Fibroblast of the aortic adventitia (primary cell): ENCODE measurements at places on chromosomes 1 and 21.

- DNase-seq: no peak
Observed at GRCh38 chr1:199799116-199799515, 228.4 kb upstream of the NR5A2 start.

DNA sequence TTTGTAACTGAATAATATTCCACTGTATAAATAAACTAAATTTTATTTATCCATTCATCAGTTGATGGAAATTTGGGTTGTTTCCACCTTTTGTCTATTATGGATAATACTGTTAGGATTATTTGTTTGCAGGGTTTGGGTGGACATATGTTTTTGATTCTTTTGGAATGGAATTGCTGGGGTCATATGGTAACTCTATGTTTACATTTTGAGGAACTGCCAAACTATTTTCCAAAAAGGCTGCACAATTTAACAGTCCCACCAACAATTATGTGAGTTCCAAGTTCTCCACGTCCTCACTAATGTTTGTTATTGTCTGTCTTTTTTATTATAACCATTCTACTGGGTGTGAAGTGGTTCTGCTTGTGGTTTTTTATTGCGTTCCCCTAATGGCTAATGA lies 4.3 kb upstream of the SERBP1 start:
- peak; percentile 57 for DNase-seq

GRCh38 chr1:172654535-172654934 lies 4.4 kb upstream of the FASLG start:
- DNase-seq: peak; percentile 69

GRCh38 chr1:229625071-229625914 lies 629 bp downstream of the TAF5L start:
- DNase-seq: peak; percentile 49

DNA sequence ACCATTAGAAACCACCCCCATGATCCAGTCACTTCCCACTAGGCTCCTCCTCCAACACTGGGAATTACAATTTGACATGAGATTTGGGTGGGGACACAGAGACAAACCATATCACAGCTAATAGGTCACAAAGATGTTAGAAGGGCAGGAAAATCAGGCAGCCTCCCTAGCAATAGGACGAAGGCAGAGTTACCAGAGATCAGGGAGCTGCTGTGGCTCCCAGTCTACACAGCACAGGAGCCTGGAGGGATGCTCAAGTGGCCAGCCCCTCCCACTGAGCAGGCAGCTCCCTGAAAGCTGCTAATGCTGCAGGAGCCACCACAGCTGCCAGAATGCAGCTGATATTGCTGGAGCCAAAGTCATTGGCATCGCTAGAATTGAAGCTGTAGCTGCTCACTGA lies 51.0 kb downstream of the CR1L start:
- no peak for DNase-seq

DNA sequence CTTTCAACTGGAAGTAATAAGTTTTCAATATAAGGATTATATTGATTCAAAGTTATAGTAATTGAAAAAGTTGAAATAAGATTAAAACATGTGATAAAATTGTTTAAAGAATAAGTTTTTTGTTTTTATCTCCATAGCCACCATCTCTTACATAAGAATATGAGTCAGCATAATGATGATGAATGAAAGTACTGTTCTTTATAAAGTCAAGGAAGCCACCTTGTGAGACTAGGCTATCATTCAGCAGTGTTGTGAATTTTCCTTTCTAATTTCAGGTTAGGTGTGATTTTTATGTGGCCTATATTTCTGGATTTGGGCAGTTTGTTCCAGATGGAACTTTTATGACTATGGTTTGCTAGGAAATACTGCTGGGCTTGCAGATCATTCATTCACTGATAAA lies 22.4 kb upstream of the ASB17 start:
- no peak for DNase-seq

DNA sequence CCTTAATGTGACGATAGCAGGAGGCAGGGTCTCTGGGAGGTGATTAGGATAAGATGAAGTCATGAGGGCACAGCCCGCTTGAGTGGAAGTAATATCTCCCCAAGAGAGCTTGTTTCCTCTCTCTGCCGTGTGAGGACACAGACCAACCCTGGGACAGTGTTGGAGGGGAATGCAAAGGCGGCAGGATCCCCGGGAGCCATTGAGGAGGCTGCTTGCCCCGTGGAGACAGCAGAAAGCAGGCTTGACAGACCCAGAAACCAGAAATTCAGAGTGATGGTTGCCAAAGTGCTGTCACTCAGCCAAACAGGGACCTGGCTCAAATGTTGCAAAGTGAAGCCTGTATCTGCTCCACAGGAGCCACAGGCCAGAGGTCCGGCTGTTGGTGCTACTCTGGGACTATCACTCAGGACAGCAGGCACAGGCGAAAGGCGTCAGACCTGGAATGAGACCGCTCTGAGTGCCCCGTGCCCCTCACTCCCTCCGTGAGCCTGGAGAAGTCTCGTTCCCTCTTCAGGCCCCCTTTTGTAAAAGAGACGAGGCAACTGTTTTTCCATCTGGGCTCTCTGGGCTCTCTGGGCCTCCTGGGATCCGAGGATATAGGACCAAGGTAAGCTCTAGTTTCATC lies 96.6 kb upstream of the VANGL1 start:
- DNase-seq: no peak

DNA sequence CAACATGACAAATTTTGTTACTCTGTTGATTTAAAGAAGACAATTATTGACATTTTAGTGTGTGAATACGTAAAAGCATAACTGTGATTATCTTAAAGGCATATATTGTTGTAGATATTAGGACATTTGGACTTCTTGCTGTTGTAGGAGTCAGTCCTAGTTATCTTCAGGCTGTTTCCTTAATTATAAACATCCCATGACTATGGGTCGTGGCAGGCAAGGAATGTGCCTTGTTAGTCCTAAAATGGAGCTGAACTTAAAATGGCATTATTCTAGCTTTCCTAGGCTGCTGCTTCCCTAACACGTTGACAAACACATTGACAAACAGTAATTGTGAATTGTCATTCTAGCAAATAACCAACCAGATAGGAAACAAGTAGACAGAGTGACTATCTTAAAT lies 4.4 kb upstream of the MPZL1 start:
- no peak for DNase-seq

- DNase-seq: no peak
Observed at GRCh38 chr1:32012709-32013385, 821 bp upstream of the KHDRBS1 start.

DNA sequence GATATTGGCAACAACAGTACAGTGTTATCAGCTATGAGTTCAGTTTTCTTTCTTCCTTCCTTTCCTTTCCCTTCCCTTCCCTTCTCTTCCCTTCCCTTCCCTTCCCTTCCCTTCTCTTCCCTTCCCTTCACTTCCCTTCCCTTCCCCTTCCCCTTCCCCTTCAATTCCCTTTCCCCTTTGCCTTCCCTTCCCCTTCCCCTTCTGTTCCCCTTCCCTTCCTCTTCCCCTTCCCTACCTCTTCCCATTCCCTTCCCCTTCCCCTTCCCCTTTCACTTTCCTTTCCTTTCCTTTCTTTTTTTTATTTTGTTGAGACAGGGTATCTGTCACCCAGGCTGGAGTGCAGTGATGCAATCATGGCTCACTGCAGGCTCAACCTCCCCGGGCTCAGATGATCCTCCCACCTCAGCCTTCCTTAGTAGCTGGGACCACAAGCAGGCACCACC lies 72.3 kb upstream of the CAPZB start:
- DNase-seq: no peak

- DNase-seq: peak; percentile 35
Observed at GRCh38 chr1:156931211-156931952, 10.9 kb downstream of the LRRC71 start.

DNA sequence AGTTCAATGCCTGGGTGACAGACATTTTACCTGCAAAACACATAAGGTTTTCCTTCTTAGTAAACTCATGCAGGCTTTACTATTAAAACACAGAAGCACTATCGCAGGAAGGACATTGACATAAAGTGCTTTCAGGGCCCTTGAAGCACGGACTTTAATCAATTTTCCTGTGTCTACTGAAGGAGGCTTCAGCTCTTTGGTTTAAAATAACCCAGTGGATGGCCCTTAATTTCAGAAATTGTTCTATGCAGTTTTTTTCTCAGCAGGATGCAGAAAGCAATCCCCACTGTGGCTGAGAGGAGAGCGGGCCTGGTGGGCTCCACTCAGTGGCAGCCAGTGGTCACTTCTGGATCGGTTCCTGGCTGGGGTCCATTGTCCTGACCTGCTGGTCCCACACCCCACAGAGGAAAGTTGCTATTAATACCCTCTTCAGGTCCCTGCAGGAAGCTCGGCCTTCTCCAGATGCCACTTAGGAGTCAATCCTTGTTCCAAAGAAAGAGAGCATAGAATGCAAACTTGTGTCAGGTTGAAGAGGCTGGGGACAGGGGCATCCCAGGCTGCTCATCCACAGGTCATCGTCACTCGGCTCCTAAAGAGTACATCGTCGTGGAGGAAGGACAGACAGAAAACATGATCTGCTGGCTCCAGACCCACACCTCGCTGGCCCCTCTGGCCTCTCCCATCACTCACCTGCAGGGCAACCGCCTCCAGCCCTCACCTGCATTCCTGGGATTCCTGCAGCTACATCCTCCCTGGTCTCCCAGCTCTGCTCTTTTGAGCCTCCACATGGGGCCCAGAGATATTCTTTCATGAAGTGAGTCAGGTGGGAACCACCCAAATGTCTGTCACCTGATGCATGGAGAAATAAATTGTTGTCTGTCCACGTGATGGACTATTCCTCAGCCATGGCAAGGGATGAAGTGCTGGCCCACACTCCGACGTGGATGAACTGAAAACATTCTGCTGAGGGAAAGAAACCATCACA lies 153.1 kb downstream of the PSMG1 start:
- DNase-seq: no peak

- peak; percentile 74 for DNase-seq
Observed at GRCh38 chr1:79190074-79190473, 183.5 kb upstream of the ADGRL4 start.

- peak; percentile 88 for DNase-seq
Observed at GRCh38 chr1:18922319-18922726, 20.0 kb upstream of the ALDH4A1 start.

GRCh38 chr1:50349242-50349565 lies 74.0 kb downstream of the DMRTA2 start:
- DNase-seq: no peak

DNA sequence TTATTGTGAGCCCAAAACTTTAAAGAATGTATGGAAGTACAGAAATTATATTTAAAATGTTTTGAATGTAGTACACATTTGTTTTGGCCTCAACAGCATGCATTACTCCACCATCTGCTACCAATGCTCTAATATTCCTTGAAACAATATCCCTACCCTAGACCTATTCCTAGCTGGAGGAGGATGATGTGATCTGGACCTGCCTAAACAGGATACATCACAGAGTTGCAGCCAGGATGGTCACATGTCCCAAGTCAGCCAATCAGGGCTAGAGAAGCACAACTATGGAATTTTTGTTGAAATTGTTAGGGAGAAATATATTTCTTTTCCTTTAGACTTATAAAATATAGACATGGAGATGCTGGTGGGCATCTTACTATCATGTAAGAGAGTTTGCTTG lies 623.3 kb upstream of the NR5A2 start:
- DNase-seq: peak; percentile 27

- no peak for DNase-seq
Observed at GRCh38 chr1:31790641-31791091, 25.2 kb downstream of the SPOCD1 start.
